Heart left ventricle (tissue), 16 donors: ENCODE measurements at places on chromosomes 1 and 21. TPM values are rescaled to one million over a fixed set of nuclear protein-coding genes. Genes with fewer than 3 reads are reported as not detected.

SEMA6C gene
- polyA plus RNA-seq = 85.0 TPM

IGSF5 gene
- 0.98 TPM for polyA plus RNA-seq

FAM167B gene
- 14.1 TPM for polyA plus RNA-seq

FCRL5 gene
- not detected for polyA plus RNA-seq

LMNA gene
- 272 TPM for polyA plus RNA-seq

LINGO4 gene
- 0.11 TPM for polyA plus RNA-seq

WARS2 gene
- 7.7 TPM for polyA plus RNA-seq

SPATA45 gene
- not detected for polyA plus RNA-seq

KIF1B gene
- polyA plus RNA-seq = 65.9 TPM

TFB2M gene
- polyA plus RNA-seq = 4.2 TPM

TRPM2 gene
- polyA plus RNA-seq = 1.2 TPM

SLC5A3 gene
- 1.1 TPM for polyA plus RNA-seq

USH2A gene
- 0.03 TPM for polyA plus RNA-seq
